ENCODE measurements at places on chromosomes 1 and 21. TPM values are rescaled to one million over a fixed set of nuclear protein-coding genes. Genes with fewer than 3 reads are reported as not detected.

AQP10 gene
- total RNA-seq = not detected

IL10 gene
- not detected for total RNA-seq

DIO1 gene
- total RNA-seq = not detected

SYT14 gene
- total RNA-seq = not detected

LCE1A gene
- not detected for total RNA-seq

PLEKHA6 gene
- total RNA-seq = 37.0 TPM

C2CD4D gene
- total RNA-seq = not detected

TEKT2 gene
- not detected for total RNA-seq

CFHR3 gene
- total RNA-seq = not detected

PTPN22 gene
- not detected for total RNA-seq

GLIS1 gene
- total RNA-seq = 1.8 TPM

SHISAL2A gene
- total RNA-seq = not detected

ATP8B2 gene
- 64.4 TPM for total RNA-seq

LENEP gene
- not detected for total RNA-seq

All from cardiac atrium fibroblast (primary cell).